Brain pericyte (primary cell): ENCODE measurements at places on chromosomes 7 and 10.
A peak's percentile ranks its signal among the peaks of the same experiment; 100 is the strongest.

GRCh38 chr7:28774261-28774988, 183.7 kb downstream of the TRIL start:
- DNase-seq: peak; percentile 20

DNA sequence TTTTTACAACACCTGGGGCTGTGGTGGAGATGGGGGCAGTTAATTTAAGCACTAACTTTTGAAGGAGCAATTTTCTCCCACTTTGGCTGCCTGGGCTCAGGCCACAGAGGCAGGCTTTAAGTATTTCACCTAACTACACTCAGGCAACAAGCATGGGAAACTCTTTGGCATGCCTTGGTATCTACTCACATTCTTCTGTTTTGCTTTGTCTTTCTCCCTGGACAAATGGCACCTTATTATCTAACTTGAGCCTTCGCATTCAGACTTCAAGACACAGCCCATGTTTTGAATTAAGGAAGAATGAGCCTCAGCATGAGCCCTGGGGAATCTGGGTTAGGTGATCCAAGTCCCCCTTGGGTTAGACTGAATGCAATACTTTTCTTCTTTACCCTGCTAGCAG, 31.8 kb upstream of the BMPER start:
- no peak for DNase-seq

- no peak for DNase-seq
These were observed 493 bp downstream of the ZMIZ2 start for GRCh38 chr7:44748948-44749731.

DNA sequence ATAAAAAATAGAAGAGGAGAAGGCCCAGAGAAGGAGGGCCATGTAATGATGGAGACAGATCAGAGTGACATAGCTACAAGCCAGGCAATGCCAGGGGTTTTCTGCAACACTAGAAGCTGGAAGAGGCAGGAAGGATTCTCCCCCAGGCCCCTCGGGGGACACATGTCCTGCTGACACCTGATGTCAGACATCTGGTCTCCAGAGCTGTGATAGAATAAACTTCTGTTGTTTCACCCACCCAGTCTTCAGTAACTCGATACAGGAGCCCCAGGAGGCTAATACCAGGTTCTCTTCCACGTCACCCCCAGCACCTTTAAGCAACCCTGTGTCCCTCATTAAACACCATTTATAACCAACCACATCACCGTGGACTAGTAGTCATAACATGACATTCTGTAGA, 94.9 kb downstream of the TMEM130 start:
- DNase-seq: no peak

DNA sequence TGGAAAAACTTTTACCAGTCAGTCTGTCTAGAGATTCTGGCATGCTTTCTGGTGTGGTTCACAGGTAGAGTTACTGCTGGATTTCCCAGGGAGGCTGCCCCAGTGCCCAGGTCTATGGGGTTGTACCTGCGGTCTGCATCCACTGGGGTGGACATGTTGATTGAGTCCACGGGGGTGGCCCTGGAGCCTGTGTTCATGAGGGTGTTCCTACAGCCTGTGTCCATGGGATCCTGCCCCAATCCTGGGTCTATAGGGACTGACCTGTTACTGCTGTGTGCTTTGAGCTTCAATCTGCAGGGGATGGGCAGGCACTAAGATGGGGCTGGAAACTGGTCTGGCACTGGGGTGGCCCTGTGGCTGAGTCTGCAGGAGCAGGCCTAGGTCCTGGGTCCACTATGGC, 54.5 kb upstream of the PRPS1L1 start:
- no peak for DNase-seq

DNA sequence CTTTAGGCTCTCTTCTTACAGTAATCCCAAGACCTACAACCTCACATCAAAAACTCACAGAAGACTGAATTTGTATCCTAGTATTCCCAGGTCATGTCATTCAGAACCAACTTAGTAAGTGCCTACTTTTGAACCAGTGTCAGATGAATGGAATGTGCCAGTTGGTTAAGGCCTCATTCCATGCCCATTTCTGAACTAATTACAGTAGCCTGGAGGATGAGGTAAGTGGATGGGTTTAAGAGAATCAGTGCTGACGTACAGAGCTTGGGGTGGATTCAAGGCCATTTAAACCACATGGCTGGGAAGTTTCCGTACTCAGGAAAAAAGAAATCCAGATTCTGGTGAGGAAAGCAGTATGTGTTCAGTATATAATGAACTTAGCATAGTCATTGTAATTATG, 21.9 kb upstream of the FOXP2 start:
- no peak for DNase-seq

GRCh38 chr7:157442993-157443831, 106.4 kb downstream of the DNAJB6 start:
- no peak for DNase-seq

DNA sequence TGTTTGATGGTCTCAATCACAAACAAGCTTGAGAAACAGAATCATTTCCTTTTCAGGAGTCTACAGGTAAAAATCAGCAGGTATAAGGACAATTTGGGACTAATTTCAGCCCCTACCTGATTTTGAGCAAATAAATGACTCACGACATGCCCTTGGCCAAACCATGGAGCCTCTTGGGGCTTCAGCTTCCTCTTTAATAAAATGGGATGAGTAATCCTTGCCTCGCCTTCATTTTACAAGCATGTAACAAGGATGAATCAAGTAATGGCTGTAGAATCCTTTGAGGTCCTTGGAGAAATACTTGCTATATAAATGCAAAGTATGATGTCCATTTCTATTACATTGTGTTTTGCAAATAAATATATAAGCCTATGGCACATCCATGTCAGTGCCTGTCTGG, 212.8 kb upstream of the PODXL start:
- no peak for DNase-seq

GRCh38 chr7:33079096-33079495, 16.5 kb upstream of the NT5C3A start:
- no peak for DNase-seq

DNA sequence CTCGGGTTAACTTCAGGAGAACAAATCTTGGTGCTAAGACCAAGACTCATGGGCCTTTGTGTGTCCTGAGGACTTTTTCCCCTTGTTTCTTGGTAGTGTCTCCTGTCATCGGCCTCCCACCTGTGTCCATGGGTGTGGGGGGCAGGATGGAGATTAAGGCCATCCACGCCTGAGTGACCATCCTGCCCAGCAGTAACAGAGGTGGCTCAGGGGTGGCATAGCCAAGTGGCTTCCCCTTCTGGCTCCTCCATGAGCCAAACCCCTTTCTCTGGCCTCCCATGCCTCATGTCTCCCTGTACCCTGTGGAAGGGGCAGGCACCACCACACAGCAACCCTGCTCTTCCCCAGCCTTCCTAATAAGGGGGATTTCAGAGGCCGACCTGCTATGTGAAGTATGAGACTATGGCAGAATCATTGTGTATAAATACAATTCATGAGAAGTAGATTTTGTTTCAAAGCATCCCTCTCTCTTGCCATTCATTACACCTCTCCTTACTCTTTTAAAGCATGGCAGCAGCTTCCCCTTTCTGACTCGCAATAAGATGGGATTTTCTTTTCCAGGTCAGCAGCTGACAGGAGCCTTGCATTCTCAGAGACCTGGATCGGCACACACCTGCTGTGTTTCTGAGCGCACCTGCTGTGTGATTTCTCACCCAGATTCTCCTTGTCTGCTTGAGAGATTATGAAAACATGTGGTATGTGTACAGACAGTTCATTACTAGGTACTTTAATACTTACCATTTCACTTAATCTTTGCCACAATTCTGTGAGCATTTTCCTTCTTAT, 102.5 kb downstream of the XPNPEP1 start:
- no peak for DNase-seq

DNA sequence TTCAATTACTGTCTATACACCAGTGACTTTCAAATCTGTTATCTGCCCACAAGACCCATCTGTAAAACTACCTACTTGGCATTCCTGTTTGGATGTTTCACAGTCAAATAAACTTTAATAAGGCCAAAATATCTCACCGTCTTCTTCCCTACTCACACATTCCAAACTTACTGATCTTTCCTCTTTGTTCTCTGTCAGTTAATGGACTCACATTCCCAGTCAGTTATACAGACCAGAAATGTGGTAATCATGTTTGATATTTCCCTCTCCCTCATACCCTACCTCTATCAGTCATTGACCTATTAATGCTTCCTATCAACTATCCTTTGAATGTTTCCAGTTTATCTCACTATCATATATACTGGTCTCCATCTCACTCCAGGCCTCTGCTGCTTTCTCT, 28.5 kb upstream of the HDAC9 start:
- DNase-seq: no peak

- no peak for DNase-seq
These were observed 40.8 kb upstream of the SEC61G start for GRCh38 chr7:54799792-54800191.

- no peak for DNase-seq
These were observed 124.5 kb downstream of the UBE2H start for GRCh38 chr7:129828078-129828762.

DNA sequence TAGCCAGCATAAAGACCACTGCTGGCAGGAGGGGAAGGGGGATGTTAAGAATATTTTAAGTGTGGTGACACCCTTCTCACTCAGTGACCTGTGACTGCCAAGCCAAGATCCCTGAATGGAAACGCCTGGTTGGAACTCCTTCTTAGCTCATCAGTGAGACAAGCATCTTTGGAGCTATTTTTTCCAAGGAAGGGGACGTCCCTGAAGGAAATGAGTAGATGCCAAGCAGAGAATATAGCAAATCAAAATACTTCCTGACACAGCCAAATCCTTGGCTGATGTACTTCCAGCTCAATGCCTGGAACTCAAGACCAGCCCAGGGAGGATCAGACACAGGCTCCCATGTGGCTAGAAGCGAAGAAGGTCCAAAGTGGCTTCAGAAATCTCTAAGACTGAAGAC, 82.2 kb downstream of the SORBS1 start:
- no peak for DNase-seq

DNA sequence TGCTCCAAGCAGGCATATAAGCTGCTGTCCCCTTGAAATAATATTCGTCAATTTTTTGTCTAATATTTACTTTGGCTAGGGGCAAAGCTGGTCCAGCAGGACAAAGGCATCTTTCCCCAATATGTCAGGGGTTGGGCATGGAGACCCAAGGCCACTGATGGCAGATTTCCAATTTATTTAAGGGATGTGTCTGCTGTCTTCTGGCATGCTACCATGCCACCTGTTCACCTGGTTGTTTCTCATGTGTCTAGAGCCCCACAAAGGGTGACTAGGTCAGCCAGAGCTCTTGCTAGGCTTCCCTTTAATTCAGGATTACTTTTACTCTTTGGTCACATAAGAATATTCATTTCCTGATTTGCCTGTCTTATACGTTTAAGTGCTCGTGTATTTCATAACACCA, 22.1 kb upstream of the SYPL1 start:
- no peak for DNase-seq

DNA sequence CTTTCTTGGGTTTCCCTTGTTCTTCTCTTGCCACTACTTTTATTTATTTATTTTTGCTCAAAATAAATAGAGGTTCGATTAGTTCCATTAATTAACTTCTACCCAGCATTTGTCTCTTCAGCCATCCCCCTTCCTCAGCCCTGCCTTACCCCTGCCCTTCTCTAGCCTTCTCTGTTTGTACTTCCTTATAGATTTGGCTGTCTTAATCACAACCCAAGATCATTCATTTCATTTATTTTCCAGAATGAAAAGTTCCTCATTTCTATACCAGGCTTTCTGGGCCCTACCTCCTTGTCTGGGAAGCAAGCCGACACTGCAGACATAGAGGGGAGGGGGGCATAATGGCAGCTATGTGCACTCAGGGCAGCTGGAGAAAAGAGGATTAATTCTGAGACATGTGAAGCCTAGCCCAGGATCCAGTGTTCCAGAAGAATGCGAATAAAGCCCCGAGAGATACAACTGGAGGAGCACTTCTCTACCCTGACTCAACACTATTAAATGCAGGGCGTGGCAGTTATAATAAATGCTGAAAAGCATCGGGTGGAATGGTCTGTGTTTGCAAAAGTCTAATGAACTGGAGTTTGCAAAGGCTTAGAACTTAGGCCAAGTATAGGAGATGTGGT, 6.4 kb upstream of the PDCD4 start:
- DNase-seq: no peak

DNA sequence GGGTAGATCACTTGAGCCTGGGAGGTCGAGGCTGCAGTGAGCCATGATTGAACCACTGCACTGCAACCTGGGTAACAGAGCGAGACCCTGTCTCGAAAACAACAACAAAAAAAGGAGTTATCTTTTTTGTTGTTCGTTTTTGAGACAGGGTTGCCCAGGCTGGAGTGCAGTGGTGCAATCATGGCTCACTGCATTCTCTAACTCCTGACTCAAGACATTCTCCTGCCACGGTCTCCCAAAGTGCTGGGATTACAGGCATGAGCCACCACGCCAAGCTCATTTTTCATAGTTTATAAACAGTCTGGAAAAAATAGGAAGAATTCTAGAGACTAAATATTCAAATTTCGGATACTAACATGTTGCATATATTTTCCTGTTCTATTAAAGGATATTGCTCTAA, 29.4 kb downstream of the SFXN4 start:
- DNase-seq: no peak

GRCh38 chr10:79417731-79418130, 27.7 kb downstream of the ZCCHC24 start:
- no peak for DNase-seq

DNA sequence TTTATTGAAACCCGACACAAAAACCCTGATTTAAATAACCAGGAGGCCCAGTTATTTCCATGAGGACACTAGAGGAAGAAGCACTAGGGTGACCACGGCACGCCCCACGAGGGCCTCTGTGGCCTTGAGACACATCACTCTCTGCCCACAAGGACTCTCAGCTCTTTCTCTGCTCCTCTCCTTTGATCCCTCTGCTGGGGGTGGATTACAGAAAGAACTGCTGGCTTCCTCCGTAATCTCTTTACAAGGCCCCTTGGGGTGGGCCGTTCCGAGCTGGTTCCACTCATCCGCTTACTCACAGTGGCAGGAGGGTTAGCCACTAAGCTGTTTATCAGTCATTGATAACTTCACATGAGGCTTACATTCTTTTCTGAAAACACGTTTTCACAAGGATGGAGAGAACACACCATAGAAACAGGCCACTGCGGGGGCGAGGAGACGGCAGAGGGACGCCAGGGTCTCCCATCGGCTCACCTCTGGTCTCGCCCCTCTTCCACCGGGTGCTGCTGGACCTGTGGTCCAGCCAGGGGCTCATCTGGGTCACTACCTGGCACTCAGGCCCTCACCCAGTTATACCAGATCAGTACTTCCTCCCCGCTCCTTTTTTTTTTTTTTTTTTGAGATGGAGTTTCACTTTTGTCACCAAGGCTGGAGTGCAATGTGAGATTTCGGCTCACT, 17.6 kb upstream of the PFKFB3 start:
- no peak for DNase-seq

DNA sequence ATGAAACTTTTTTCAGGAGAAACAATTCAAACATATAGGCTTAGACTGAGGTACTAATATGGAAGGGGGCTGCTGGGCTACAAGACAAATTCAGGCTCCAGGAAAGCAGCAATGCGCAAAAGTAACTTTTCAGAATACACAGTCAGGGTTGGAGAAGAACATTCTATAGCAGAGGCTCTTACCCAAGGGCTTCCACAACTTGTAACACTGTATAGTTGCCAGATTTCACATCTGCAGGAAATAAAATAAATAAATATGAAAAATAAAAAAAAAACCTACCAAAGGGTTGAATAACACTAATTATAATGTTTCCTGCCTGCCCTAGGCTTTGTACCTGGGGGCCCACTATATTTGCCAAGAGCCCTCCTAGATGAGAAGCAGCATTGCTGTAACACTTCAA, 14.3 kb downstream of the MMS19 start:
- no peak for DNase-seq
